ENCODE measurements at places on chromosomes 2 and 18. TPM values are rescaled to one million over a fixed set of nuclear protein-coding genes. Genes with fewer than 3 reads are reported as not detected.

- H3K27ac ChIP-seq: no peak overlapping the region
- no peak for DNase-seq
- H3K4me3 ChIP-seq: no peak overlapping the region
- H3K27me3 ChIP-seq: no peaks in the 10 kb centered on the region
Observed at GRCh38 chr2:177680866-177681712, 288.5 kb downstream of the AGPS start.

The AGAP1 gene
- 62.9 TPM for total RNA-seq

DNA sequence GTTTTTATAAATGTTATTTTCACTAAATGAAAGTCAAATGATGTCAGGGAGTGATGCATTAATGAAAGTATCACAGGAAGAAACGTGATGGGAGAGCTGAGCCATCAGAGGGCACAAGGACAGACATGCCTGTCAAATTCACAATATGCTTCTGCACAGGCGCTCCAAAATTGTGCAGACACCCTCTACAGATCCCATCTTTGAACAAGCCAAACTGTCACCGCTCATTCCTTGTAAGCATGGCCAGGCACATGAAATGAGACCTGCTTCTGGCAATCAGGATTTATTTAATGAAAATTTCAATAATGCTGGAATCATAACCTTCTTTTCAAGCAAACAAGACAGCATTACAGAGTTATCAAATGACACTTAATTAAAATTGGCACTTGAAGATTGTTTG lies 20.4 kb upstream of the FSHR start:
- H3K36me3 ChIP-seq: no peaks in the 10 kb centered on the region
- H3K4me1 ChIP-seq: no peaks in the 10 kb centered on the region
- no peak overlapping the region for H3K27ac ChIP-seq
- H3K4me3 ChIP-seq: no peak overlapping the region

The MYO3B gene
- 0.05 TPM for total RNA-seq

- no peaks in the 10 kb centered on the region for H3K27me3 ChIP-seq
- no peaks in the 10 kb centered on the region for H3K36me3 ChIP-seq
- no peaks in the 10 kb centered on the region for H3K4me1 ChIP-seq
- peak; percentile 25 for DNase-seq
- no peak overlapping the region for H3K27ac ChIP-seq
Observed at GRCh38 chr2:134320930-134321329, 67.1 kb downstream of the MGAT5 start.

DNA sequence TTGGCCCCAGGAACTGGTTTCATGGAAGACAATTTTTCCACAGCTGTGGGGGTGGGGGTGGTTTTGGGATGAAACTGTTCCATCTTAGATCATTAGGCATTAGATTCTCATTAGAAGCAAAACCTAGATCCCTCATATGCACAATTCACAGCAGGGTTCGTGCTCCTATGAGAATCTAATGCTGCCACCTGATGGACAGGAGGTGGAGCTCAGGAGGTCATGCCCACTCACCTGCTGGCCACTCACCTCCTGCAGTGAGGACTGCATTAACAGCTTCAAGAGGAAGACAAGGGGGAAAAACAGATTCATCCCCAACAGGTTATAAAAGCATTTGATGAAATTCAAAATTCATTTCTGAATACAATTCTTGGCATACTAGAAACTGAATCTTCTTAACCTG lies 38.5 kb downstream of the THAP4 start:
- H3K4me1 ChIP-seq: no peaks in the 10 kb centered on the region
- H3K27ac ChIP-seq: no peak overlapping the region
- peaks cover 5% of the 10 kb centered on the region for H3K36me3 ChIP-seq
- DNase-seq: no peak
- H3K4me3 ChIP-seq: no peak overlapping the region

The STPG4 gene
- 0.21 TPM for total RNA-seq

The TRIM43 gene
- total RNA-seq: not detected

- H3K27ac ChIP-seq: no peak overlapping the region
- DNase-seq: no peak
- H3K36me3 ChIP-seq: no peaks in the 10 kb centered on the region
- no peaks in the 10 kb centered on the region for H3K4me1 ChIP-seq
- H3K27me3 ChIP-seq: no peaks in the 10 kb centered on the region
Observed at GRCh38 chr18:79736846-79737245, 57.2 kb downstream of the CTDP1 start.

DNA sequence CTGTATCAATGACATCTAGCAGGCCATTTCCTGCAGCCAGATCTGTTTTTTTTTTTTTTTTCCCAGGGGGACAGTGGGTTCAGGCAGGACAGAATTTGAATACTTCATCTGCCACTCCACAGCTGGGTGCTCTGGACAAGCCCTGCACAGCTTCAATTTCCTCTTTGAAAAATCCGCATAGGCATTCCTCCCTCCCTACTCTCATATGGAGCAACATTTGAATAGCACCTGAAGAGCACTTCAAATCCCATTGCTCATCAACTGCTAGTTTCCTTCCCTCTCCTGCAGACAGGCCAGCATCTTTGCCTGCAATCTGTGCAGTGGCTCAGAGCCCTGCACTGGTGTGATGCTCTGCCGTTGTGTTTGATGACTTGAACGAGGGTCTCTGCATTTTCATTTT lies 326.3 kb downstream of the TSN start:
- H3K27ac ChIP-seq: no peak overlapping the region
- no peaks in the 10 kb centered on the region for H3K36me3 ChIP-seq
- no peak for DNase-seq
- no peak overlapping the region for H3K4me3 ChIP-seq
- no peaks in the 10 kb centered on the region for H3K4me1 ChIP-seq

The AQP12A gene
- 20.5 TPM for total RNA-seq

GRCh38 chr2:175187378-175187777 lies 5.9 kb upstream of the ATP5MC3 start:
- no peaks in the 10 kb centered on the region for H3K4me1 ChIP-seq
- no peak for DNase-seq
- H3K4me3 ChIP-seq: no peak overlapping the region
- no peaks in the 10 kb centered on the region for H3K36me3 ChIP-seq
- H3K27me3 ChIP-seq: no peaks in the 10 kb centered on the region

DNA sequence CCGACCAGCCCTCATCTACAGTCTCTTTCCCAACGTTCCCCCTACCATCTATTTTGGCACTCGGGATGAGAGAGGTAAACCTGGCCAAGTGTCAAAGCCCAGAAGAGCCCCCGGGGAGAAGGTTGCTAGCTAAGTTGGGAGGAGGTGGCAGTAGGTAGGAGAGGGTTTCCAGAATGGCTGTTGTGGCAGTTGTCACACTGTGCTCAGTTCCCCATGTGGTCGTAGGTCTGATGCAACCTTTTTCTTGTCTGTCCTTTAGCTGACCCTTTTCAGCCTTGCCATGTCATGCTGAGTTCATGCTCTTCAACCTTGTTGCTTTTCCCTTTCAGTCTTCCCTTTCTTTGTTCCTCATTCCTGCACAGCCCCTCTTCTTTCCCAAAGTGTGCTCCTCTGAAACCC lies 34.5 kb downstream of the TTLL4 start:
- no peak overlapping the region for H3K4me3 ChIP-seq
- no peaks in the 10 kb centered on the region for H3K36me3 ChIP-seq
- DNase-seq: no peak
- no peaks in the 10 kb centered on the region for H3K4me1 ChIP-seq
- no peak overlapping the region for H3K27ac ChIP-seq

GRCh38 chr2:118165595-118165994 lies 77.3 kb downstream of the INSIG2 start:
- DNase-seq: no peak
- no peak overlapping the region for H3K27ac ChIP-seq
- H3K27me3 ChIP-seq: no peaks in the 10 kb centered on the region
- no peaks in the 10 kb centered on the region for H3K4me1 ChIP-seq

DNA sequence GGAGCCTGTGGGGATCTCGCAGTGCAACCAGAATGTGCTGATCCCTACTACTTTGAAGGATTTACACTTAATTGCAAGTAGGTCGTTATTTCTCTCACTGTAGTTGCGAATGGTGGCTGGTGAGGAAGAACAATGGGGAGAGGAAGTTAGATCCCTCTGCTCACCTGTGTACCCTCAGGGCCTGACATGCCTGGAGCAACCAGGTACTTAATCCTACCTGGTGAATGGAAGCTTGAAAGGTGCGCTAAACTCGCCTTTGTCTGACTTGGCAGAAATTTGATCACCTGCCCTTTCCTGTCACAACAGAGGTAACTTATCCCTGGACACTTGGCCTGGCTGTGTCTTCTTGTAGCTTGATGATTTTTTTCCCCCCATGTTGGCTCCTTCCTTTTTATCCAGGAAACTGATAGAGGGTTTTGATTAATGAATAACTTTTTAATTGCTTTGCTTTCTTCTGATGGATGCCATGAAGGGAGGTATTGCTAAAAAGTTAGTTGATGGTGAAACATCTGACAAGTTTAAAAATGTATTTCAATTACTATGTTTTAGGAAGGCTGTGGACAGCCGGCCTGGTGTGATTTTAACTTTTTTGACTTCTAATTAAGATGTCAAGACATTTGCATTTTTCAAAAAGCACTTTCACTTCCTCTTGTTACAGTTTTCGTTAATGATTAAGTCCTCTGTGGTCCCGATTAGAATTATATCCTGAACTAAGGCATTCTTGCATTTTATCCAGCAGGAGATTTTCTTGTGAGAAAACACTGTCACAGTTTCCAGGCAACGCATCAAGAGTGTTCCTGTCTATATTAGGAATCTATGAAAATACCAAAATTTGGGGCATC lies 9.2 kb downstream of the SGPP2 start:
- H3K4me3 ChIP-seq: no peak overlapping the region
- no peaks in the 10 kb centered on the region for H3K36me3 ChIP-seq
- peaks cover 6% of the 10 kb centered on the region for H3K4me1 ChIP-seq
- DNase-seq: no peak
- peak overlapping the region; percentile 15 for H3K27ac ChIP-seq

GRCh38 chr2:7744827-7745226 lies 827.6 kb downstream of the RNF144A start:
- no peak for DNase-seq
- no peak overlapping the region for H3K4me3 ChIP-seq
- no peaks in the 10 kb centered on the region for H3K36me3 ChIP-seq
- no peaks in the 10 kb centered on the region for H3K27me3 ChIP-seq
- no peak overlapping the region for H3K27ac ChIP-seq
- H3K4me1 ChIP-seq: no peaks in the 10 kb centered on the region

GRCh38 chr2:43832457-43832856 lies 6.2 kb downstream of the ABCG5 start:
- H3K27ac ChIP-seq: no peak overlapping the region
- no peaks in the 10 kb centered on the region for H3K27me3 ChIP-seq
- H3K4me1 ChIP-seq: no peaks in the 10 kb centered on the region
- DNase-seq: no peak
- H3K36me3 ChIP-seq: no peaks in the 10 kb centered on the region

The LCT gene
- total RNA-seq: 0.12 TPM

The DHRS9 gene
- 102 TPM for total RNA-seq

DNA sequence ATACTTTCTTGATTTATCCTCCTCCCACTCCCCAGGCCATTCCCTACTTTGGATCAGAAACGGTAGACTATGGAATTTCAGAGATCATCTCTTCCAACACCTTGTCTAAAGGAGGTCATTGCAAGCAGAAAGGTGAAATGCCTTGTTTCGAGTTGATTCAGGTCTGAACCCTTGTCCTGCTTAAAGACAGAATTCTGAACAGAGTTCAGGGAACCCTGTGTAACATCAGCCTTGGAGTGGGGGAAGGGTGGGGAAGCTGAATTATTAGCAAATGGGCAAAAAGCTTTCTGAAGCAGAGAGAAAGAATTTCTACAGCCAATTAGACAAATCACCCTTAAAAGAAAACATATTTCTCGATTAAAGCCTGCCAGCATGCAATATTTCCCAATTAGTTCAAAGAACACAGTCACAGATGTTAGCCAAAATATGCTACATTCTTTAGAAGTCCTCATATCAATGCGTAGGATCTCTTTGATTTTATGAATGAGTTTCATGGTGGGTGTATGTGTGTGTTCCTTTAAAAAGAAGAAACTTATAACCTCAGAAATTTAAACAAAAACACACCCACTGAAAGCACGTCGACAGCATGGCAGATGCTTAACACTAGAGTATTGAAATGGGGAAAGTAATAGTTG lies 353.1 kb downstream of the RND3 start:
- H3K36me3 ChIP-seq: no peaks in the 10 kb centered on the region
- no peak overlapping the region for H3K4me3 ChIP-seq
- DNase-seq: no peak
- no peak overlapping the region for H3K27ac ChIP-seq
